ENCODE measurements at places on chromosomes 5 and 9.
A peak's percentile ranks its signal among the peaks of the same experiment; 100 is the strongest.

DNA sequence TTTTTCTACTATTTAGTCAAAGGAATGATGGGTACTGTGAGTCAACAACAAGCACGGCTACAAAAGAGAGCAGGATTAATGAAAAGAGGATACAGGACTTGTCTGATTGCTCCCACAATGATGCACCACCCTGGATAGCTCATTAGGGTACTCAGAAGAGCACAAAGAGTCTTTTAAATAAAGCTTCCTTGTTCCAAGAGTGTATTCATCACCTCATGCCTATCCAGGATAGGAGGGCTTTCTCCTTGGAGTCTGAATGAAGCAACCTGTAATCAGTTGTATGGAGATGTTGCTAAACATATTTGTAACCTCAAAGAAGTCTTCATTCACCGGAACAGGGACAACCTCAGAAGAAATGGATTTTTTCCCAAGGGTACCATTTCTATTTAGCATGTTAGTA, 219.5 kb upstream of the TMEM161B start:
- no peak for DNase-seq

DNA sequence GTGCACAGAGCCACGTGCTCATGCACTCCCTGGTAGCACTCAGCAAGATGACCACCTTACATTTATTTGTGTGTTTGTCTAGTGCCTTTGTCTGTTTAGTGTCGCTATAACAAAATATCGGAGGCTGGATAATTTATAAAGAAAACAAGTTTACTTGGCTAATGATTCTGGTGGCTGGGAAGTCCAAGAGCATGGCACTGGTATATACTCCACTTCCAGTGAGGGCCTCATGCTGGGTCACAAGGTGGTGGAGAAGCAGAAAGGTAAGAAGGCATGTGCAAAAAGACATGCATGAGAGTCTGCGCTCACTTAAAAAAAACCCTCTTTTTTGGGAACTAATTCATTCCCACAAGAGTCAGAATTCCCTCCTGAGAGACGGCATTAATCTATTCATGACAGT, 52.5 kb upstream of the BOD1 start:
- no peak for DNase-seq

DNA sequence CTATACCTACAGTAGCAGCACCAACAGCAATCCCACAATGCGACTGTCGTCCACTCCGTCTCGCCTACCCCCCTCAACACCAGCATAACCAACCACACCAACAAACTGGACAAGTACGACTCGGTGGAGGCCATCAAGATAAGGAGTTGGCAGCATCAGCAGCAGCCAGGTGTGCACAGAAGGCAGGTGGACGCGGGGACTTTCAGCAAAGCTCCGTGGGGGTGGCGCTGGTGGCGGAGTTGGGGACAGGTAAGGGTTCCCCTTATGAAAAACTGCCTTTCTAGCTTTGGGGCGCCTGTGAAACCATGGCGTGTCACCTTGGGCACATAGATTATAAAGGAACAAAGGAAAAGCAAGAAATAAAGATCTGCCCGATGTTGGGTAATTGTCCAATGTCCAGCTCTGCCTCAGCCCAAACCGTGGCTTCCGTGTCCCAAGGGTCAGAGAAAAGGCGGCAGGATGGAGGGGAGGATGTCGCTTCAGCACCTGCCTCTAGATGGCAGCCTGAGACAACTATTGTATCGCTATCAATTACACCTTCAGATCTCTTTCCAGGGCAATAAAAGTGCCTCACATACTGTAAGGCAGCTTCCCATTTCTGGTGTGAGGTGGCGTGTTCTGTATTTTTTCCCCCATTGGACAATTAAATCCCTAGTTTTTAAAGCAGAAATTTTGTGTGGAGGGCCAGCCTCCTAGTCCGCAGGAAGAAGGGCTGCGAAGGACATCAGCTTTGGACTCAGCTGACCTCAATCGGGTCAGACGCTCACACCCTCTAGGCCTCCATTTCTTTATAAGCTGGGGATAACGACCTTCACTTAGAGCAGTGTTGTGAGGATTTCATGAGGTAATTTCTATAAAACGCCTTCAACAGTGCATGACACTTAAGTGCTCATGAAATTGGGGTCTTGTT, 58.8 kb downstream of the MTRR start:
- peak; percentile 1 for DNase-seq

- no peak for DNase-seq
These were observed 3.8 kb upstream of the SQSTM1 start for GRCh38 chr5:179816796-179817469.

DNA sequence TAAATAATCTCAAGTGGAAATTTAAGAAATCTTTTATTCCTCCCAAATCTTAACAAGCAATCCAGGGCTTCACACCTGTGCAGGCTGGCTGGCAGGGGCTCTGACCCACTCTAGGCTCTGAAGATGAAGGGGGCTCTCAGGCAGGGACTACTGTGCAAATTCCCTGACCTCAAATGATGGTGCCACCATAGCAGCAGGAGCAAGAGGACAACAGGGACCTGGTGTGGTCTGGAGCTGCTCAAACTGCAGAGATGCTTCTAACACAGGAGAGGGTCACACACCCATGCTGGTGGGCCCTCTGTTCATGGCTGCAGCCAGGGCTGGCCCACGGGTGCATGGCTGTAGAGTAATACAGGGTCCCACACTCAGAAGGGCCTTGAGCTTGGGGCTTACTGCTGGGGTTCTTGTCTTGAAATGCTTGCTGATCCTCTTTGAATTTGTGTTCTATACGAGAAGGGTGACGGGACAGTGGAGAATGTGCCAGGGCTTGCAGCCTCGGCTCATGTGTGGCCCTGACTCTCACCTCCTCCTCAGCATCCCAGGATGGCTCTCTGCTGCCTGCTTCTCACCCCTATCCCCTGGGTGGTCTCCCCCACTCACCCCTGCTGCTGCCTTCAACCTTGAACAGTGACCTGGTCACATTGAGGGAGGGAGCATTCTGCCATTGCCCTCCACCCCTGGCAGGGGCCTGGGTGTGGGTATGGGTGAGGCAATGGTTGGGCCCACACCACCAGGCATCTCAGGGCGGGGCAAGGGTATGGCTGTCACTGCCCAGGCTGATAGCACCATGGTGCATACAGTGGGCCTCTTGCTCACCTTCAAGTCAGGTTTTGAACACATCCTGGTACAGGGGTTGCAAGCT, 191.7 kb downstream of the FSTL4 start:
- DNase-seq, result no peak

DNA sequence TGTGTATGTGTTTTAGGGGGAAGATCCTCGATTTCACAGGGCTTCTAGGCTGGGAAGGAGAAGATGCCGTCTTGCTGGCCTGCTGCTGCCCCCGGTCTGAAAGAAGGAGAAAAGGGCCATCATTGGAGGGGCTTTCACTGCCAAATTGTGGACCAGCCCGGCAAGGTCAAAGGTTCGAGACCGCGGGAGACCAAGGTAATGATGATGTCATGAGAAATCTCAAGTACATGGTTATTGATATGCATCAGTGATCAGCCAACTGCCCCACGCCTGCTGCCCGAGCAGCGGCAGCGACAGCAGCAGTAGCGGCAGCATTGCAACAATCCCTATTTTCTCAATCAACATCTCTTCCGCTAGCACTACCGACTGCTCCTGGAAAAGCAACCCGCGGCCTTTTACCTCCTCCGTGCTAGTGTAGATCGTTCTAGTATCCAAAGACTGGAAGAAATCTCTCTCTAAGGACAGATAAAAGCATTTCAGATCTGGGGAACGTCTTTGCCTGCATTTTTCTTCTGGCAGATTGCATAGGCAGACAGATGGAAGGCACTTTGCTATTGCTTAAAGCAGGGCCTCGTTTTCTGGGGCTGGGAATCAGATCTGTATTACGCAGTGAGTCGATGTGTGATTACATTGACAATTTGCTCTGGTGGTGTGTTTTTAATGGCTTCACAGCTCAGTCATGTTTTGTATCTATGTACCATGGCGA, 215.3 kb downstream of the MEF2C start:
- DNase-seq, result no peak

GRCh38 chr5:39167972-39168342, 51.4 kb downstream of the FYB1 start:
- DNase-seq, result no peak

GRCh38 chr5:148465381-148466235, 81.8 kb downstream of the FBXO38 start:
- DNase-seq, result no peak

- no peak for DNase-seq
These were observed 102.1 kb downstream of the TMEM174 start for GRCh38 chr5:73274881-73275663.

DNA sequence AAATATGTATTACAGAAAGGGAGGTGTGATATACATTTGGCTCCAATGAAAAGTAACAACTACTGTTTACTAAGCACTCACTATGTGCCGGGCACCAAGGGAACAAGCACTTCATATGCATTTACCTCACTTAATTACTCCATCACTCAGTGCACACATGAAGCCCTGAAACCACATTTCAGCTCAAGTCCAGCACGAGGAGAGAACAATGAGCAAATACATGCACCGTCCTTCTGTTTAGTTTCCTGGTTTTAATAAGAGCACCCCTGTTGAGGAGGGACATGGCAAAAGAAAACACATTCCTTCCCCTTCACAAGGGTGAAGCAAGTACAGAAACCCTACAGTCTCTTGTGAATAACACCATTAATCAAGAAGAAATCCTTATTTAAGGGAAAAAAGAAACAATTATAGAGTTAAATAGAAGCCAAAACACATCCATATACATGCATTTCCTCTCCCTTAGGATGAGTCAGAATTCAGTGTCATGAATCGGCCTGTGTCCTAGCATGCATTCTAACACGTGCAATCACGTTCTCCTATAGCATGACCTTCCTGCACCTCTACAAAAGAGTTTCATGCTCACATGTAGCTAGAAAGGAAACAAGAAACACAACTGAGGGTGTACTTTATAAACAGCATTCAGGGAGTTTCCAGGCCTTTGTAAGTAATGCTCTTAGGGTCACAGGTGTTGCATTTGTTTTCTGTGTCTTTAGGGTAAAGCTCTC, 411.6 kb downstream of the BNC2 start:
- no peak for DNase-seq

DNA sequence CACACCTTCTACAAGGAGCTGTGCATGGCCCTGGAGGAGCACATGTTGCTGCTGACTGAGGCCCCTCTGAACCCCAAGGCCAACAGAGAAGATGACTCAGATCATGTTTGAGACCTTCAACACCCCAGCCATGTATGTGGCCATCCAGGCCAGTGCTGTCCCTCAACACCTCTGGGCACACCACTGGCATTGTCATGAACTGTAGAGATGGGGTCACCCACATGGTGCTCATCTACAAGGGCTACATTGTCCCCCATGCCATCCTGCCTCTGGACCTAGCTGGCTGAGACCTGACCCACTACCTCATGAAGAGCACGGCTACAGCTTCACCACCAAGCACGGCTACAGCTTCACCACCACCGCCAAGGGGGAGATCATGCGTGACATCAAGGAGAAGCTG, 49.0 kb upstream of the FBXL7 start:
- no peak for DNase-seq

DNA sequence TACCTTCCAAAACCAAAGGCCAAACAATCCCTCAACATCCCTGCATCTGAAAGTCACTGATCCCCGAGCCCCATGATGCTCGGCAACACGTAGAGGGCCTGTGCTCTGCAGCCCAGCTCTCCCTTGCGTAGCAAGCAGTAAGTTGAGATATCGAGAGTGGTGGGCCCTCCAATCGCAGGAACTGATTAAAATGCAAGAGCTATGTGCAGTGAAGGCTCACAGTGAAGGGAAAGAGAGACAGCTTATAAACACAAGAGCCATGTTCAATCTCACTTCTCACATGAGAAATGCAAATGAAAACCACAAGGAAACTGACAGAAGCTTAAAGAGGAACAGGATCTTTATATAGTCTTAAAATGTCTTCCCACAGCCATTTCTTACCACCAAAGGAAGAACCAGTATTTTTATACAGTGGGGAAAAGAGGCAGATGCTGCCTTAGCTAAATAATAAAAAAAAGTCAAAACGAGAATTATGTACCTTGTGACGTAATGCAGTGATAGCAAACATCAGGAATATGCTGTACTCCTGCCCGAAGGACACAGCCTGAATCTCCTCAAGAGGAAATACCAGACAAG, 24.6 kb downstream of the TTF1 start:
- no peak for DNase-seq

GRCh38 chr5:149917073-149917676, 27.4 kb downstream of the PDE6A start:
- DNase-seq, result no peak

GRCh38 chr9:107751567-107752210, 262.1 kb upstream of the KLF4 start:
- peak; percentile 21 for DNase-seq

DNA sequence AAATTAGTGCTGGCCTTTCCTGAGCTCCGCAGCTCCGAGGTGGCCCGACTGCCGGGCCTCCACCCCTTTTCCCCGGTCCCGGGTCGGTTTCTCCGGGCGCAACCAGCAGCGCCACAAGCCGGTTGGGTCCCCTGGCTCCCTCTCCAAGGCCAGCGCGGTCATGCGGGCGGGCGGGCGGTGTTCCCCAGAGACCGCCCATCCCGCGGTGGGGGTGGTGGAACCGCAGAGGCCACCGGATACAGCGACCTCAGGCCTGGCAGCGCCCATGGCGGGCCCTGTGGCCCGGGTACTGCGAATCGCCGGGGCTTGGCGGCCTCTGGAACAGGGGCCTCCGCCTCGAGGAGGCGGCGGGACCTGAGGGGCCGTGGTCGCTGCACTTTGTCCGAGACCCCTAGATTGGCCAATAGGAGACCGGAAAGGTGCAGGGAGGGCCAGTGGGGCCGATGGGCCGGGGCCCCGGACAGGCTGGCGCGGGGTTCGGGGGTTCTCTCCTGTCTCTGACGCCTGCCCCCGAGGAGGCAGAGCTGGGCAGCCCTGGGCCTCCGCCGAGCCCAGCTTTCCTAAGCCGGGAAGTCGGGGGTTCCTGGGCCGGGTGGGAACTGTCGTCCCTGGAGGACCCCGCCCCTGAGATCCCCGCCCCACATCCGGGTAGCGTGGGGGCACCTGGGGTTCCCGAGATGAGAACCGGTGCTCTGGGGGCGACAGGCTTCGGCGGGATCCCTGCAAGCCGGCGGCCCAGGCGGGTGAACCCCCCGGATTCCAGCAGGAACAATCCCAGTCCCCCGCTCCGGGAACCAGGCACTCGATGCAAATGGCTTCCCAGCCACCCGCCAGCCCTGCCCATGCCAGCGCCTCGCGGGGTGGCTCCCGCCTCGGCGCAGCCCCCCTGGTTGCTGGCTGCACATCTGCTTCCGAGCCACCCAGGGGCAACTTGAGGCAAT, 293.9 kb downstream of the ZSWIM6 start:
- no peak for DNase-seq

DNA sequence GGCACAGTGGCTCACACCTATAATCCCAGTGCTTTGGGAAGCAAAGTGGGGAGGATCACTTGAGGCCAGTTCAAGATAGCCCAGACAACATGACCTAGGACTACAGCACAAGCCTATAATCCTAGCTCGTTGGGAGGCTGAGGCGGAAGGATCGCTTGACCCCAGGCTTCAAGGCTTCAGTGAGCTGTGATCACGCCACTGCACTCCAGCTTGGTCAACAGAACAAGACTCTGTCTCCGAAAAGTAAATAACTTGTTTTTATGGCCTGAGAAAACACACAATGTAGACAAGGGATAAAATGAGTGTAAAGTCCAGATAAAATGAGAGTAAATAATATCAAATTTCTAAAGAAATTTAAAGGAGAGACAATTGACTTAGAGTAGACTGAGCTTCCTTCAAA, 26.3 kb downstream of the SHLD3 start:
- no peak for DNase-seq

Data from NK-92 treated with Interleukin-12 subunit alpha and Interleukin-12 subunit beta, amount 100 ng/mL, for 24 hours (cell line).